ENCODE measurements at places on chromosomes 12 and 14. TPM values are rescaled to one million over a fixed set of nuclear protein-coding genes. Genes with fewer than 3 reads are reported as not detected.

The AP1G2 gene
- total RNA-seq: 57.8 TPM

The KIF5A gene
- total RNA-seq: 0.14 TPM

The SERPINA4 gene
- not detected for total RNA-seq

The GDF3 gene
- not detected for total RNA-seq

The EML5 gene
- 0.51 TPM for total RNA-seq

The LRRC10 gene
- not detected for total RNA-seq

The CLEC2B gene
- total RNA-seq: 0.23 TPM

The ERH gene
- 101 TPM for total RNA-seq

The TESPA1 gene
- not detected for total RNA-seq

The STXBP6 gene
- not detected for total RNA-seq

The PLXNC1 gene
- total RNA-seq: 0.05 TPM

The ETV6 gene
- total RNA-seq: 10.4 TPM

The SETD1B gene
- 3.9 TPM for total RNA-seq

The RFX4 gene
- not detected for total RNA-seq

The CYP27B1 gene
- 10.4 TPM for total RNA-seq

The MYF6 gene
- total RNA-seq: not detected

The P2RX4 gene
- 8.6 TPM for total RNA-seq

The CLEC2A gene
- total RNA-seq: not detected

The SLC16A7 gene
- 3.0 TPM for total RNA-seq

The CD4 gene
- 0.23 TPM for total RNA-seq

The INSM2 gene
- not detected for total RNA-seq

The FIGNL2 gene
- not detected for total RNA-seq

The TAS2R8 gene
- not detected for total RNA-seq

The AKAP5 gene
- total RNA-seq: 0.05 TPM

The GXYLT1 gene
- 5.0 TPM for total RNA-seq

The GUCY2C gene
- total RNA-seq: not detected

The PTCSC3 gene
- total RNA-seq: not detected

The OR4M1 gene
- not detected for total RNA-seq

The OSGEP gene
- total RNA-seq: 54.4 TPM

The PPFIA2 gene
- not detected for total RNA-seq

The OR4K14 gene
- not detected for total RNA-seq

The KLRD1 gene
- under 0.01 TPM for total RNA-seq

The RILPL1 gene
- total RNA-seq: 8.7 TPM

The TMTC1 gene
- total RNA-seq: 5.1 TPM

The FZD10 gene
- 0.92 TPM for total RNA-seq

The TMTC2 gene
- 6.0 TPM for total RNA-seq

The TOGARAM1 gene
- total RNA-seq: 6.7 TPM

The PPFIBP1 gene
- total RNA-seq: 36.2 TPM

The GALNT16 gene
- total RNA-seq: 0.07 TPM

The PAPOLA gene
- 69.5 TPM for total RNA-seq

The LRRIQ1 gene
- 0.79 TPM for total RNA-seq

The SIX6 gene
- not detected for total RNA-seq

The CHGA gene
- total RNA-seq: 0.07 TPM

The NRXN3 gene
- total RNA-seq: 0.63 TPM

Data from airway epithelial cell (primary cell).